ENCODE measurements at places on chromosomes 1 and 21.

DNA sequence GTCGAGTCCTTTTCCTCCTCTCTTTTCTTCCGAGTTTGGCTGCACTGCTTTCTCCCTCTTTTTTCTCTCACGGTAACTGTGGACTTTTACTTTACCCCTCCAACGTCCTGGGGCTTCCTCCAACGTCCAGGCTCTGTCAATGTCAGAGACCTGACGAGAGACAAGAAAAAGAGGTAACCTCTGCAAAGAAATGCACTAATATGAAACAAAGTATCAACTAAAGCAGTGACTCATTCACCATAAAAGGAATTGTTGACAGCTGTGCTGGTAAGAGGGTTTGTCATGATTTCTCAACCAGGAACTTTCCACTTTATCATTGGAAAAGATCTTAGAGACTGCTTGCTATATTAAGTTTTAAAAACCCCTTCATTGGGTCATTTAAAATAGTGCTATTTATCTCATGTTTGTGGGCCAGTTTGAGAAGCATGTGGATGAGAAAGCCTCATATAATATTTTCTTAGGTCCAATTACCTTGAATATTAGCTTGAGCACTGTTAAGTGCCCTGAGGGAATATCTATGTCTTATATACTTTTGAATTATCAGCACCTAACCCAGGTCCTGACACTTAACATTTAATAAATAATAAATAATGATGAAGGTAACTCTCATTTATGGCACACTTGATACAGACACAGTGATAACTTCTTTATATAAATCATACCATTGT, at the start of gene GBP2:
GBP2 (minus strand) TSS at position 202 of the 668 bp plus-strand sequence. CDS start 4,148 bp downstream, outside the sequence.
- no peak for DNase-seq

DNA sequence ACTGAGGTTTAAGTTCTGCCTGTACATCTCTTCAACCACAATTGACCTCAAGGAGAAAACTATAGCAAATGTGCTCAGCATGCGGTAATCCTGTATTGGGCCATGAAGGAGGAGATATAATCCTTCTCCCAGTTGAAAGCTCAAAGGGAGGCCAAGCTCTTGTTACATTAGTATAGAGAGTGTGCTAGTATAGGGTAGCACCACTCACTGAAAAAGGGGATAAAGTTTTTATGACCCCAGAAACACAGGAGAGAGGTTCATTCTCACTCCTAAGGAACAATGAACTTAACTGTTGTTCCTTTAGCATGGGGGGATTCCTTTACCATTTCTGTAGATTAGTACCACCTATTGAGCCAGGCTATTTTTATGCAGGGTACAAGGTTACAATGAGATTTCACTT, 267.7 kb downstream of the LRRIQ3 start:
- no peak for DNase-seq

GRCh38 chr1:203450479-203451149, 25.0 kb upstream of the PRELP start:
- DNase-seq = no peak

- DNase-seq = no peak
Observed at GRCh38 chr21:43877936-43878575, 13.0 kb downstream of the AGPAT3 start.

DNA sequence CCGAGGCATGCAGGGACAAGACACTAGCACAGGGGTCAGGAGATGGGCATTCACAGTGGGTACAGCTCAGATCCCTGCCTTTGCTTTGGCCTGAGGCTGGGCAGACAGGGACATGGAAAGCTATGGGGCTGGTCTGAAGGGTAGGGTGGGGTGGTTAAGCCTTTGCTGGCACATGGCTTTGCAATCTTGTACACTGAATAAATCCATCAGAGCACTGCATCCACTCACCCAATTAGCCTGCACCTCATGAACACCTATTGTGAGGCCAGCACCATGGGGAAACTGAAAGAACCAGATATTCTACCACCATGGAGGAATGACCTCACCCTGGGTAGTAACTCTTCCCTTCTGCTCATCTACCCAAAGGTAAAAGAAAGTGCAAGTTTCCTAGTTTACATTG, 199.6 kb upstream of the LMO4 start:
- DNase-seq = no peak

GRCh38 chr21:38341546-38342012, 84.8 kb downstream of the KCNJ15 start:
- no peak for DNase-seq

GRCh38 chr1:40595623-40596022, 64.2 kb downstream of the ZNF684 start:
- DNase-seq = no peak

GRCh38 chr1:93164816-93165215, 15.4 kb downstream of the TMED5 start:
- no peak for DNase-seq

GRCh38 chr1:217881607-217882332, 250.6 kb downstream of the SPATA17 start:
- no peak for DNase-seq

DNA sequence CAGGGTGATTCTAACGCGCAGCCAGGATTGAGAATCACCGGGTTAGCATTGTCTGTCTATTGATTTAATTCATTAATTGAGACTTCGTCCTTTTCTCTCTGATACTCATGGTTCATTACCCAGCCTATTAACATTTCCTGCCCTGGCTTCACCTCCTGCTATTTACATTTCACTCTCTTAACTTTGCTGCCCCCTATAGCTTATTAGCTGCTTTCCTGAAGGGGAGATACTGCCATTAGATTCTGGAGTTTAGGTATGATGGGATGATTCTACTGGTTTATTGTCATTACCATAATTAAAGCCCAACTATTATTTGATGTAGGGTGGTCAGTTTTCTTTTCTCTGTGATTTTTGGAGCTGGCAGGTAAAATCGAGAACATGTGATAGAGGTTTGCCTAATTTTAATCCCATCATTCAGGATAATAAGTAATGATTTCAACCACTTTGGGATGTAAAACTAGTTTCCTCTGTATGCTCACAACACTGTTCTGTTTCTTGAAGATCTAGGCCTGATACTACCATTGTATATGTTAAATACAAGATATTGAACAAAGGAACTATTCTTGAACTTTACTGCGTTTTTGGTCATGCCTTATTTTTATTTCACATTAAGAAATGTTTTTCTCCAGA, 6.4 kb downstream of the PPP2R5A start:
- peak; percentile 80 for DNase-seq

GRCh38 chr1:147241934-147242448, 493 bp upstream of the CHD1L start:
- DNase-seq = no peak

DNA sequence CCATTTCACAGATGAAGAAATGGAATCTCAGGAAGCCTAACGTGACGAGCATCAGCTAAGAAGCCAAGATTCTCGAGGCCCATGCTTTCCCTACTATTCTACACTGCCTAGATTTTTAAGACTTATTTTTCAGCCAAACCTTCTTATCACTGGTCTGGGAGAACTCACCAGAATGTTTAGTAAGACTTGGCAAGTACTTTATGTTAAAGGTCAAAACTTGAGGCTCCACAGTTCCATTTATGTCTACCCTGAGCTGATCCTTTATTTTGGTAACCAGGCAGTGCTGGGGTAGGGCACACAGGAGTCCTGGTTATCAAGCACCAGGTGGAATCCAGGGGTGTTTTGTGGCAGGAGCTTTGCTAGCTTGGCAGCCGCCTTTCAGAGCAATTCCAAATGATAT, 16.8 kb downstream of the PLXNA2 start:
- DNase-seq = no peak

GRCh38 chr1:207346513-207346912, 25.0 kb downstream of the CD55 start:
- DNase-seq = no peak
